ENCODE measurements at places on chromosomes 4 and X. TPM values are rescaled to one million over a fixed set of nuclear protein-coding genes. Genes with fewer than 3 reads are reported as not detected.

PRSS12 gene
- total RNA-seq: 62.2 TPM

FRG2 gene
- total RNA-seq: not detected

LANCL3 gene
- not detected for total RNA-seq

SPATA4 gene
- 0.28 TPM for total RNA-seq

DNA sequence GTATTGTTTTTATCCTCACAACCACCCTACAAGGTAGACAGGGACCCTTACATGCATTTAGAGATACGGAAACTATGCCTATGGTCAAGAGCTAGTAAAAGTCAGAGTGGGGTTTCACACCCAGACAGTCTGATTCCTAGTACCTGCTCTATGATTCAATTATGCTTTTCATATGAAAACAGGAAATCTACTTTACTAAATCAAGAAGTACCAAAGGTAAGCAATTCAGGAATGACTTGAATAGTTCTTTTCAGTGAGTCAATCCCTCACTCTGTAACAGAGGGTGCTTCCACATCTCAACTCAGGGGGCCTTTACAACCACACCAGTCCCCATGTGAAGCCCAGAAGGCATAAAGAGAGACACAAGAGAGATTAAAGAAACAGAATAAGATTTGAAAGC, 191.4 kb downstream of the PPP3CA start:
- H3K36me3 ChIP-seq: no peaks in the 10 kb centered on the region
- no peaks in the 10 kb centered on the region for H3K27me3 ChIP-seq
- DNase-seq: no peak
- peaks cover 12% of the 10 kb centered on the region for H3K4me1 ChIP-seq
- no peak overlapping the region for H3K4me3 ChIP-seq
- peak overlapping the region; percentile 52 for H3K27ac ChIP-seq

DNA sequence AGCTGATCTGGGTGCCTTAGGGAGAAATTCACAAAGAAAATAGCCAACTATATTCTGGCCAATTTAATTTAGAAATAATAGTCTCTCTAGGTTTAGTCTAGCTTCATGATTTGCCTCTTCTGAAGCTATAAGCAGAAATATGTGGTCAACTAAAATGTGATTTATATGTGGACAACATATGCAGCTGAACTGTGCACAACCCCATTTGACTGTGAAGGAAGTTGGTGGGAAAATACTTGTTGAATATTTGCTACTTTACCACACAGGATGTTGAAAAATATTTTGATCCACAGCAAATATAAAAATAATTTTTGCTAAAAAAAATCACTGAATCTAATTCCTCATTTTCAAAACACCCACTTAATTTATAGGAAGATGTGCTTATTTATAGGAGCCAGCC, 15.7 kb upstream of the RNF128 start:
- H3K4me1 ChIP-seq: peaks cover 1% of the 10 kb centered on the region
- H3K4me3 ChIP-seq: no peak overlapping the region
- H3K27me3 ChIP-seq: no peaks in the 10 kb centered on the region
- no peaks in the 10 kb centered on the region for H3K36me3 ChIP-seq
- DNase-seq: no peak

GRCh38 chr4:41072021-41072777, 142.1 kb downstream of the APBB2 start:
- H3K27ac ChIP-seq: no peak overlapping the region
- no peaks in the 10 kb centered on the region for H3K27me3 ChIP-seq
- no peak for DNase-seq
- no peaks in the 10 kb centered on the region for H3K36me3 ChIP-seq
- H3K4me3 ChIP-seq: no peak overlapping the region

DNA sequence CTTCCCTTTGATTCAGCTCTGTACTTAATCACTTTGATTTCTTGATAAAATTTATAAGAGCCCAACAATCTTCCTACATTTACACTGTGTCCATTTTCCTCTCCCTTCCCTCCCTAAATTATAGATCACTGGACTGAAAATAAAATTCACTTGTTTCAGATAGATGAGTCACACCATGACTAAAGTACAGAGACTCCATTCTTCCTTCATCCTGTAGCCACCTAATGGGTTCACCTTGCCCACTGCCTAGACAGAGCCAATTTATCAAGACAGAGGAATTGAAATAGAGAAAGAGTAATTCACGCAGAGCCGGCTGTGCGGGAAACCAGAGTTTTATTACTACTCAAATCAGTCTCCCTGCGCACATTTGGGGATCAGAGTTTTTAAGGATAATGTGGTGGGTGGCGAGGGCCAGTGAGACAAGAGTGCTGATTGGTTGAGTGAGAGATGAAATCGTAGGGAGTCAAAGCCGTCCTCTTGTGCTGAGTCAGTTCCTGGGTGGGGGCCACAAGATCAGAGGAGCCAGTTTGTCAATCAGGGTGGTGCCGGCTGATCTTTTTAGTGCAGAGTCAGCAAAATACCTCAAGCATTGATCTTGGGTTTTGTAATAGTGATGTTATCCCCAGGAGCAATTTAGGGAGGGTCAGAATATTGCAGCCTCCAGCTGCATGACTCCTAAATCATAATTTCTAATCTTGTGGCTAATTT, 71.3 kb upstream of the MED14 start:
- peaks cover 5% of the 10 kb centered on the region for H3K27me3 ChIP-seq
- DNase-seq: no peak
- H3K36me3 ChIP-seq: no peaks in the 10 kb centered on the region

DNA sequence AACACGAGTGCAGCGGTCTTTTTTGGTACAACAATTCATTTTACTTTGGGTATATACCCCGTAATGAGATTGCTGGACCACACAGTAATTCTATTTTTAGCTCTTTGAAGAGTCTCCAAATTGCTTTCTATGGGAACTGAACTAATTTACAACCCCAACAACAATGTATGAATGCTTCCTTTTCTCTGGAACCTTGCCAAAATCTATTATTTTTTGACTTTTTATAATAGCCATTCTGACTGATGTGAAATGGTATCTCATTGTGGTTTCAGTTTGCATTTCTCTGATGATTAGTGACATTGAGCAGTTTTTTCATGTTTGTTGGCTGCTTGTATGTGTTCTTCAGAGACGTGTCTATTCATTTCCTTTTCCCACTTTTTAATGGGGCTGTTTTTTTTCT, 240.8 kb downstream of the STK32B start:
- H3K4me1 ChIP-seq: no peaks in the 10 kb centered on the region
- no peaks in the 10 kb centered on the region for H3K36me3 ChIP-seq
- no peak for DNase-seq
- no peaks in the 10 kb centered on the region for H3K27me3 ChIP-seq
- no peak overlapping the region for H3K4me3 ChIP-seq

DNA sequence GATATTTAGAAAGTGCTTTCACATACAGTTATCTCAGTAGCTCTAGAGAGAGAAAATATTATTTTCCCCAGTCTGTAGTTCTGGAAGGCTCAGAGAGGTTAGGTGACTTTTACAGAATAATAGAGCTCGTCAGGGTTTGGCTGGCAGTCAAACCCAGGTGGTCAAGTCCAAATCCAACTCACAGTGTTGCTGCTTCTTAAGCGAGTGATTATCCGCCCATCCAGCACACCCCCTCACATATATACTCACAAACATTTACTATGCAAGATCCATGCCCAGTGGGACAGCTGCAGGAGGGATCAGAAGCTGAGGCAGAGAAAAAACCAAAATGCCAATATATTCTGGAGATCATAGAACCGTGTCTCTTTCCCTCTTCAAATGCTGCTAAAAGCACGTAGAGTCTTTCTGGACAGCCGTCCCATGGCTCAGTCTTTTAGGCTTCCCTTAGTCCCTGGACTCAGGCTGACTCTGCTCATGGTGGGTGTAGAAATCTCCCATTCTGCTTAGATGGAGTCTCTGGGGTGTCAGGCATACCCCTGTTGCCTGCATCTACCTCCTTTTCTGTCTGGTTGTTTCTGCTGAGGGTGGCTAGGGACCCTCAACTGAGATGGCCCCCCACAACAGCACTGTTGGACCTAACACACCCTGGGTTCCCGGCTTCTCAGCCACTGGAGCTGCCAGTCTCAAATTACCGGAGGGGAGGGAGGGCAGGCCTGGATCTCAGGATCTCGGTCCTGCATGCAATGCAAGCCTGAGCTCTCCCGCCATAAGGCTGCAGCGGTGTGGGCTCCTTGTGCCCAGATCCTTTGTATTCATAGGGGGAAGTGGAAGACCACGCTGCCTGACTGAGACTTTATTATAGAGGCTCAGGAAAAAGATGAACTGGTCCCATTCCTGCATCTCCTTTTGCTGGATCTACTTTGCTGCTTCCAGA, at the start of gene CHRNA9:
CHRNA9 (plus strand) TSS at position 743 of the 934 bp plus-strand sequence; CDS start at position 878, 135 bp downstream.
- H3K27me3 ChIP-seq: peaks cover 2% of the 10 kb centered on the region
- peaks cover 11% of the 10 kb centered on the region for H3K4me1 ChIP-seq
- no peak within 1 kb of the TSS for H3K27ac ChIP-seq
- no peak within 1 kb of the TSS for H3K4me3 ChIP-seq
